ENCODE measurements at places on chromosomes 6 and 20. TPM values are rescaled to one million over a fixed set of nuclear protein-coding genes. Genes with fewer than 3 reads are reported as not detected.
A peak's percentile ranks its signal among the peaks of the same experiment; 100 is the strongest.

C20orf204 gene
- total RNA-seq = 2.2 TPM

ERVFRD-1 gene
- not detected for total RNA-seq

OR2B2 gene
- total RNA-seq = not detected

OPN5 gene
- total RNA-seq = not detected

AKAP12 gene
- 0.69 TPM for total RNA-seq

GRCh38 chr6:118652051-118652615, 742 bp upstream of the CEP85L start:
- DNase-seq = no peak

DNA sequence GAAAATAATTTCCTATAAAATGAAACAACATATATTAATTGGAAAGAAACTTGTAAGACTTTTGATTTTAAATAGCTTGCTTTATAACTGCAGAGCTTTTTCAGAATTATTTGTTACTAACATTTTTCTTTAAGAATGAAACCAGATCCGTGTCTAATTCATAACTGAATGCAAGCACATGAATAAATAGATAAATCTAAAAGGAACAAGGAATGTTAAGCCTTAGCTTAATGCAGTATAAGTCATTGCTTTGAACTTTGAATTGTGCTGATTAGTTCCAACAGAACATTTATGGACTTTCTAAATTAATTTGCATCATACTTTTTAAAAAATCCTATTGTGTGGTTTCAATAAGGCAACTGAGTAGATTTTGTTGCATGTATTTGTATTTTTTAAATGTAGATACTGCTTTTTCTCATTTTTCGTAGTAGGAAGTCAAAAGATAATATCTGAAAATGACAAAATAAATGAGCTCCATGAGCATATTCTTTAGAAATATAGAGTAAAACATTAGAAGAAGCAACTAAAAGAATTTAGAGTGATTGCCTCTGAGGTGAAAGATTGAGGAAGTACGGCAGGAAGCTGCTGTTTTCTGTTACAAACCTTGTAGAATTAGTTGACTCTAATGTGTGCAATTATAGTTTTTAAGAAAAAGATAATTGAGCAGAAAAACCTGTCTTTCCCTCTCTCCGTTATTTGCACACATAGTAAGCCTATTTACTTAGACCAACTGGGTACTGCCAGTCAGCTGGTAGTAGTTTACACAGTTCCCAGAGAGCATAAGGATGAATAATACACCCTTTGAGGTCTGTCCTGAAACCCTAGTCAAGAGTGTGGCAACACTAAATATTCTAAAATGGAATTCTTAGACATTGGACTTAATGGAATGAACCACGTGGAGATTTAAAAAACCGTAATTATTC, 32.6 kb upstream of the SLC35D3 start:
- no peak for DNase-seq

GRCh38 chr20:13220904-13221297, at the start of gene ISM1:
TSS of gene ISM1 (plus strand) at chr20:13221274. CDS start at chr20:13221777, 503 bp downstream.
- DNase-seq = no peak

GRCh38 chr20:22312744-22313346, 271.5 kb downstream of the FOXA2 start:
- DNase-seq = no peak

DNA sequence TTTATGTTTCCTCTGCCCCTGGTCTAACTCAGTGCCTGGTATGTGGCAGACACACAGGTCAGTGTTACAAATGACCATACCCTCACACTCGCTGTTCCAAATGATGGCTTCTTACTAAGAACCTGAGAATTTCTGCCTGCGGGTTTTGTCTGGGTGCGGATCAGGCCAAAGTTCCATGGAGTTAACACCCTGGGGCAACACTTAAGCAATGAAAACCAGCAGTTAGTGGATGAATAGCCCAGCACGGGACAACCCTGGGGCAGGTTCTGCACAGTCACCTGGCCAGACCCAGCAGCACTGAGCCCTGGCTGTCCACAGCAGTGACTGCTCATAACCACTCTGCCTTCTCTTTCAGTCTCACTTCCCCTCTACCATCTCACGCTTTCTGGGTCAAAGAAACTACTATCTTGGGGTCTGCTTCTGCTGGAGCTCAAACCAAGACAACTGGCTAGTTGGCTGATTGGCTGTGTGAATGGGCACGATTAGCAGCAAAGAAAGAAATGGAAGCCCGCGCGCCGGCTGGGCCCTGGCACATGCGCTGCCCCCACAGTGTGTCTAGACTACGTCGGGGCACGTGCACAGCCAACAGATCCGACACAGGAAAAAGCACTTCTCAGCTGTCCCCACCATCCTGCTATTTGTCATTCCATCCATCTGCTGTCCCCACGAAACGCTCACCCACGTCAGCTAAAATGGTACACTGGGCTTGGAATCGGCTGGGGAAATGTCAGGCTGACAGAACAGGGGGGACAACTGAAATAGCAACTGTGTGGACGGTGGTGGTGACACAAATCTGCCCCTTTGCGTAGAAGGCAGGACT, 36.6 kb downstream of the MGME1 start:
- peak; percentile 26 for DNase-seq

GRCh38 chr6:4316867-4317400, 181.6 kb upstream of the ECI2 start:
- no peak for DNase-seq

- DNase-seq = no peak
Observed at GRCh38 chr6:102075539-102075938, 682.0 kb downstream of the GRIK2 start.

- DNase-seq = no peak
Observed at GRCh38 chr6:47437592-47437991, 40.0 kb upstream of the CD2AP start.

DNA sequence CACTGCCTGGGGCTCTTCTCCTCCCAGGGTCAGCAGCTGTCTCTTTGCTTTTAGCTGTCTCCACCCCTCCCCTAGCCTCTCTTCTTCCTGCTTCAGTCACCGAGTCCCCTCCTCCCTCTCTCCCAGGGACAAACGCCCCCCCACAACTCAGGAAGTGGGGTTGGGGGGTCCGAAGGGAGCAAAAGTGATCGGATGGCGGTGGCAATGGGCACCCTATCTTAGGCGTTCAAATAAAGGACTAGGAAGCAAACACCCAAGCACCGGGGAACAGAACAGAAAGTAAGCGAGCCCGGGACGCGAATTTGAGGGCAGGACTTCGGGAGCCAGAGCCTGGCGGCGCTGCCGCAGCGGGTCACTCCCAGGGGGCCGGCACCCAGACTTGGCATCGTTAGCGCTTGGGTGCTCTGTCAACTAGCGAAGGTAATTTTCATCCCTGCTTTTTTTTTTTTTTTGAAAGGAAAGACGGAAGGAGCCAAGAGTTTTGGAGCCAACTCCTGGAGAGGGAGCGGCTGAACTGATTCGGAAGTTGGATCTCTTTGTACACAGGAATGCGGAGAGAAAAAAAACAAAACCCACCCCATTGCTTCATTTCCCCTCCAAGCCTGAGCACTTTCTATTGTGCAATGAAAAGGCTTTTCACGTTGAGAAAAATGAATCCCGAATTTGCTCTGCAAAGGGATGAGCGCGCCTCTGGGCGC, 815 bp upstream of the ITPR3 start:
- DNase-seq = peak; percentile 41

DNA sequence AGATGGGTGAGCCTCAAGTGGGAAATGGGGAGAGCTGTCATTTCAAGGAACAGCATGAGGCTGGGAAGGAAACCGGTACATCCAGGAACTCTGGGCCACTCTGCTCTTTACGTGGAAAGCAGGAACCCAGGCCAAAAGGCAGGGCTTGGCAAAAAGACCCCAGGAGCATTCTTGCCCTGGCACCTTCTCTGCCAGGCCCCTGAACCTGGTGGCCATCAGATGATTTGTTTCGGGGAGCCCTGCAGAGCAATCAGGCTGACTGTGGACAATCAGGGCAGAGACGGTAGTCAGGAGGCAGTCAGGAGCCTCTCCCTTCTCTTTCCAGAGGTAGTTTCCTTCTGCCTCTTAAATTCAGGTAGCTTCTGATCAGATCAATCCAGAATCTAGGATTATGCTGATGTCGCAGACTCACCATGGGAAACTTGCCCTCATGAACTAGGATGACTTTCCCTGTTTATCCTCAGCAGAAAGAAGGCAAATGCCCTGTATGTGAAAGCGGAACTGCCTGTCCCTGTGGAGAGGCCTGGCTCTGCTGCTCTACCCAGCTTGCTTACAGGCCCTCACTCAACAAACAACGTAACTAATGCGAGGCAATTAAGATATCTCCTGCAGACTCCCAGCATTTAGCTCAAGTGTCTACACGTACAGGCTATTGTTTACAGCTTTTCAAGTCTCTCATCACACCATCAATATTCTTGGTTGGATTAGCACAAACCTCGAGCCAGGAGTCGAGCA, 36.6 kb downstream of the EZR start:
- no peak for DNase-seq

DNA sequence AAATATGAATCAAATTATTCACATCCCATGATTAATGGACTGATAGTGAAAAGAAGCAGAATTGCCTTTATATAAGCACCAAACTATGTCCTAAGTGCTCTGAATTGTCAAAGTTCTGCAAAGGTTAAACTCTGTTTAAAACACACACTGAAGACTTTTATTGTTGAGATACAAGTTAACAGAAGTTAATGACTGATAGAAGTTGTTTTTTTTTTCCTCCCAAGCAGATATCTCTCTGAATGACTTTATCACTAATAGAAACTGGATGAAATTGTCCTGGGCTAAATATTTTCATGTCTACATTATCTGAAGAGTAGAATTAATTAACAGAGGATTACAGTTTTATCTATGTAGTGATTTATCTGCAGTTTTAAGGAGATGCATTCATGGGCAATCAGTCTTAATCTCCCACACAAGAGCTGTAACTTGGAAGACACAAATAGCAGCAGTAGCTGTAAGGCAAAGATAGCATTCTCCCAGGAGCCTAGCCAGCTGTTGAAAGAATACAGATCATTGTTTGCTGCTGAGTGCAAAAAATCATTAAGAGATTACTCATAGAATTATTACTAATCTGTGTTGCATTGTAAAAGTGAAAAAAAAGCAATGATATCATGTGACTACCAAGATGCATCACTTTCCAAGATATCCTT, 49.9 kb downstream of the BMP5 start:
- no peak for DNase-seq

DNA sequence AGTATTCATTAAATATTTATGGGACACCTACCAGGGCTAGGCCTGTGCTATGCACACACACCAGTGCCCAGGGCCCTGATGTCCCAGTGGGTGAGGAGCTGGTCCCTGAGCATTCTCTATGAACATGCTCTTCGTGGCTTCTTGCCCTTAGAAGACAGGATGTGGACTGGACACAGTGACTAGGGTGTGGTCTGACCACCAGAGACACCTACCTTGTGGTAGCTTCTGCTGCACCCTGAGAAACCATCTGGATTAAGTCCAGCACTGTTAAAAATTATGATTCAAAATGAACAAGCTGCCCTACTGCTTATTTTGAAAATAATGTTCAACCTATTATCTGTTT, 112.9 kb upstream of the RPS6KA2 start:
- no peak for DNase-seq

DNA sequence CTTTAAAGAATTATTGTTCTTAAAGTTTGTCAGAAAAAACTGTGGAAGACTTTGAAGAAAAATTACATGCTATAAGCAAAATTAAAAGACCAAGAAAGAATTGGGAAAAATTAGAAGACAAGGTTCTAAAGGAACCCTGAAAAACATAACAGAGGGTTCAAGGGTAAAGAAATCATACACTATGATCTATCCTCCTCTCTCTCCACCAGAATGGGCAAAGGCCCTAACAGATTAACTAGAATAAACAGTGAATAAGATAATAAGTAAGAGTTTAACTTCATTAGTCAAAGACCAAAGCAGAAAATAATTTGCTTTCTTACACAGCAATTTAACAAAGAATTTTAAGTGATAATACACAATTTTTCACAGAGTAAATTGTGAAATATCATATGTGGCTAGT, 201.2 kb upstream of the PDE10A start:
- no peak for DNase-seq

DNA sequence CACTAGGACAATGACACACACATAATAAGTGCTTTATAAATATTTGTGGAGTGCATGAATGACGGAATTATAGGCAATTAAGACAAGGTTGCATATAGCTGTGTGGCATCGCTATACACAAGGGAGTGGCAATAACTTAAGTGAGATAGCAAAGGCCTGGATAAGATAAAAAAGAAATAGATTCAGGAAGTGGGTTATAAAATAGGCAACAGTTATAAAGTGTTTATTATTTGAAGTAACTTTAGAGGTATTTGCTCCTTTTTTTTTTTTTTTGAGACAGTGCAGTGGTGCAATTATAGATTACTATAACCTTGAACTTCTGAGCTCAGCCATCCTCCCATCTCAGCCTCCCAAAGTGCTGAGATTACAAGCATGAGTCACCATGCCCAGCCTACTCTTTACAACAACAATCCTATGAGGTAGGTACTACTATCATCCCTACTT, 75.9 kb upstream of the LOC128125822 start:
- no peak for DNase-seq

DNA sequence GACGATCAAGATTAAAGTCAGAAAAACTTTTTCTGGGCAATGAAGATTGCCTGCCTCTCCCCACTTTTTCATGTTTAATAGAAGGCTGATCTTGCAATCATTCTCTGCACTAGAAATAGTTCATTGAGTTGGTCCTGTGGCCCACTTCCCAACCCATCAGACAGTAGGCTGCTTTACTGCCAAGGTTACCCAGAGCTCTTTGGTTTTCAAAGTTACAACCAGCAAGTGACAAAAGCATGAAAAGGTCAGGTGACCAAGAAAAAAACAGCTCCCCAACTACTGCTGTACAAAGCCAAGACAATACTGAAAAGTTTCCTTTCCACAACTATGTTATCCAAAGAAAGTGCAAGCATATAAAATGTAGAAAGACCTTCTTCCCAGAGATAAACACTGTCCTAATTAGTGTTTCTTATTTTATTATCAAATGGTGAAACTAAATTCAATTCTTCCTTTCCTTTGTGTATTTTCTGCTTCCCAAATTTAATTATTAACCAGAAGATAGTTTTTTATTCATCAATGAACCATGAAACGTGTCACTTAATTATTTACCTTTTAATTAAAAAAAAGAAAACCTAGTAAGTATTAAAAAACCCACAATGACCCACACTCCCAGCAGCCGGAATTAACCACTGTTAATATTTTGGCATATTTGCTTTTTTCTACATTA, 16.6 kb downstream of the DNAAF9 start:
- no peak for DNase-seq

DNA sequence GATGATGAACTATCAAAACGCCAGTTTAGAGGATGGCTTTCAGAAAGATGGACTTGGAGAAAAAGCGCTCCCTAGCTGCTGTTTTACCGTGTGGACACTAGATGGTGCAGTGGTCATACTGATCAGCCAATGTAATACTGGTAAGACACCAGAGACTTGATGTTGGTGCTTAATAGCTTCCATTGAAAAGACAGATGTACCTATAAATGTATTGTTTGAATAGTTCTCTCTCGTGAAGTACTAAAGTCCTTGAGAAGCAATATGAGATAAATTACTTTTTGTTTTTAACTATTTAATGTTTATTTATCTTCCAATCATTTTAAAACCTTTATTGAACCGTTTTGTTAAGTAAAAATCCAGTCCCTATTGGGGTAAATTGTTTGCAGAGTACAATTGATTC, 63.9 kb upstream of the FUCA2 start:
- no peak for DNase-seq

- DNase-seq = no peak
Observed at GRCh38 chr20:36998652-36999051, 47.1 kb upstream of the SAMHD1 start.

Measured in activated B cell treated with CpG ODN at 0.5 μM for 24 hours (primary cell).